ENCODE measurements at places on chromosomes 16 and 17.
A peak's percentile ranks its signal among the peaks of the same experiment; 100 is the strongest.

GRCh38 chr16:27217256-27217655, 13.9 kb downstream of the KDM8 start:
- DNase-seq = peak; percentile 36

GRCh38 chr17:66422186-66422585, 119.8 kb downstream of the PRKCA start:
- no peak for DNase-seq

DNA sequence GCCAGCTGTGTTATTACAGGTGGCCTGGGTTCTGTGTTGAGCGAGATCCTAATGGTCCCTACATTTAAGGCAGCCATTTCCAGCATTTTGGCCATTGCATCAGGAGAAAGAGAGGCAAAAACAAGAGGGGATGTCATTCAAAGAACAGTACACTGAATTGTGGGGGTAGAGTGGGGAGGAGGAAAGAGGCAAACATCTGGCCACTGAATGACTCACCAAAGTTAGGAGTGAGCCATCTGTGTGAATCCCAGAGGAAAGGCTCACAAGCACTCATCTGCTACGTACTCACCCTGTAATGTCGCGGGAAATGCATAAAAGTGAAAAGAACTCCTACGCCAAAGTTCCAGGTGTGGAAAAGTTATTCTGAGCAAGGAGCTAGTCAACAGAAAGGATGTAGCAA, 16.7 kb downstream of the KRABD2 start:
- no peak for DNase-seq

- no peak for DNase-seq
Measured at GRCh38 chr17:50551433-50551815, 4.5 kb downstream of the SPATA20 start.

- peak; percentile 55 for DNase-seq
Measured at GRCh38 chr17:50363217-50364060, 9.5 kb downstream of the MRPL27 start.

- no peak for DNase-seq
Measured at GRCh38 chr16:78961464-78961863, 639.1 kb downstream of the MAF start.

GRCh38 chr16:24146518-24146917, 109.6 kb upstream of the CACNG3 start:
- DNase-seq = no peak

- DNase-seq = no peak
Measured at GRCh38 chr16:54178478-54178976, 108.1 kb downstream of the IRX3 start.

DNA sequence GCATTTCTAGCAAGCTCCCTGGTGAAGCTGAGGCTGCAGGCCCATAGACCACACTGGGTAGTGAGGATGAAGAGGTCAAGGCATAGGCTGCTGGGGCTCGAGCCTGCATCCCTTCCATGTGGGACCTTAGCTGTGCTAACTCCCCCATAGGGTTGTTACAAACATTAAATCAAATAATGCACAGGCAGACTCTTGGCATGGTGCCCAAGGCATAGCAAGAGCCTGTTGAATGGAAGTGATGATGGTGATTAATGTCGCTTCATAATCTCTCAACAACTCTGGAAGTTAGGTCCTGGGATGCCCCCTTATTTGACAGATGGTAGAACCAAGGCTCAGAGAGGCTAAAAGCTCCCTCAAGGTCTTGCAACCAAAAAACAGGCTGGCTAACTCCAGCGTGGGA, 283.9 kb upstream of the EEF2KMT start:
- DNase-seq = no peak

- no peak for DNase-seq
Measured at GRCh38 chr17:73571511-73572130, 72.6 kb downstream of the SDK2 start.

DNA sequence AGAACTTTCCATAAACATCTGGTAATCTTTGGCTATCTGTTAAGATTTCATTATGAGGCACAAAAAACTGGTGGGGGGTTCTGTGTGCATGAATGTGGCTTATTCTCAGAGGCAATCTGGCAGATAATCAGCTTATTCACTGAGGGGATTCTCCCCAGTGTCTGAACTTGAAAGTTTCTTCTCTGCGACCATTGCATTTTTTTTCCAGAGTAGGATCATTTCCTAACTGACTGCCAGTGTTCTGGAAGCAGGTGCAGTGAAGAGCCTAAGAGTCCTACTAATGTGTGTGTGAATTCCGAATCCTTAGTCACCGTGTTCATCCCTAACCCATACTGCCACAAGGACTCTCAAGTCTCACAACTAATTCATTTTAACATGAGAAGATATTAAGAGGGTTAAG, 64.9 kb upstream of the LRRC37A3 start:
- DNase-seq = no peak

GRCh38 chr17:72476575-72476986, 355.8 kb downstream of the SOX9 start:
- DNase-seq = no peak

DNA sequence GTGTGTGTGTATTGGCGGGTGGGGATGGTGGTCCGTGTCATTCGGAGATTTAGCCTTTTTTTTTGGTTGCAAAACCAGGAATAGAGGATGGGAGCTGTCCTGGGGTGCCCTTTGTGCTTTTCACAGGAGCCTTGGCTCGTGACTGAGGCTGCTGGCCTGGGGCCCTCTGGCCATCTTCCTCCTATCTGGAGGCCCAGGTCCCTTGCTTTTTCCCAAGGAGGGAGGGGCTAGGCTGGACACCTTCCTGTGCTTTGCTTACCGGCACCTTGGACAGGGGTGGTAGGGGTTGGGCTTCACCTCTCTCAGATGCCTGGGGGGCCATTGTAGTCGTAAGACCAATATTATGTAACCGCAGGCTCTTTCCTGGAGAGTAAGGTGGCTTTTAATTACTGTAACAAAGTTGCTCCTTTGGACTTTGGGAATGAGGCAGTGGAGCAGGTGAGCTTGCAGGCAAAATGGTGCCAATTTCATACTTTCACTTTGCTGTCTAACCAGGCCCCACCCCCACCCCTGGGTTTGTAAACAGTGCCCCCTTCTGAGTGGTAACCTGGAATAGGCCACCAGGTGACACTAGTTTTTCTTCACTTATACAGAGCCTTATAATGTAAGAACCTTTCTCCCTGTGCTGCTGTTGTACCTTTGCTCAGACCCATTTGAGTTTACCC, 1.2 kb downstream of the DYNLL2 start:
- no peak for DNase-seq

DNA sequence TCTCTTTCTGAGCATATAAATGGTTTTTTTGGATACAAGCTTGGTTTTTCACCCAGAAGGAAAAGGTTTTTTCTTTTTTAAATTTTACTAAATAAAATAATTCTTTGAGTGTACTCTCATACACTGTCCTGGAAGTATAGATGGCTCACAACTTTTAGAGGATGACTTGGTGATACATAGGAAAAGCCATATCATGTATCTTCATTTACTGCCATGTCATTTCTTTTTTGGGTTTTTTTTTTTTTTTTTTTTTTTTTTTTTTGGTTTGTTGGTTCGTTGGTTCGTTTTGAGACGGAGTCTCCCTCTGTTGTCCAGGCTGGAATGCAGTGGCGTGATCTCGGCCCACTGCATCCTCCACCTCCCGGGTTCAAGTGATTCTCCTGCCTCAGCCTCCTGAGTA, 11.8 kb downstream of the OGFOD1 start:
- no peak for DNase-seq

GRCh38 chr17:6094453-6094852, 24.3 kb downstream of the WSCD1 start:
- no peak for DNase-seq

- DNase-seq = peak; percentile 55
Measured at GRCh38 chr17:64615028-64615677, 47.0 kb downstream of the SMURF2 start.

- no peak for DNase-seq
Measured at GRCh38 chr17:48997827-48998586, 822 bp downstream of the IGF2BP1 start.
